Adrenal gland (tissue), 19 donors: ENCODE measurements at places on chromosomes 2 and 18. TPM values are rescaled to one million over a fixed set of nuclear protein-coding genes. Genes with fewer than 3 reads are reported as not detected.

Gene OTOS
- polyA plus RNA-seq = not detected

Gene ZNF397
- 29.9 TPM for polyA plus RNA-seq

Gene CRYGC
- polyA plus RNA-seq = not detected

Gene FAM110C
- polyA plus RNA-seq = 3.9 TPM

Gene PXDN
- 10.7 TPM for polyA plus RNA-seq

Gene ECEL1
- polyA plus RNA-seq = 20.7 TPM

Gene NTSR2
- polyA plus RNA-seq = 0.16 TPM

Gene REG3A
- 2.2 TPM for polyA plus RNA-seq

Gene RAB11FIP5
- 8.9 TPM for polyA plus RNA-seq

Gene PLEKHH2
- polyA plus RNA-seq = 3.0 TPM

Gene EDAR
- not detected for polyA plus RNA-seq

Gene RBMS1
- 54.7 TPM for polyA plus RNA-seq

Gene DPY30
- polyA plus RNA-seq = 177 TPM

Gene MARCHF4
- polyA plus RNA-seq = 0.40 TPM

Gene GPR45
- not detected for polyA plus RNA-seq

Gene DNAJC5G
- polyA plus RNA-seq = 2.9 TPM
